ENCODE measurements at places on chromosomes 1 and 21.

DNA sequence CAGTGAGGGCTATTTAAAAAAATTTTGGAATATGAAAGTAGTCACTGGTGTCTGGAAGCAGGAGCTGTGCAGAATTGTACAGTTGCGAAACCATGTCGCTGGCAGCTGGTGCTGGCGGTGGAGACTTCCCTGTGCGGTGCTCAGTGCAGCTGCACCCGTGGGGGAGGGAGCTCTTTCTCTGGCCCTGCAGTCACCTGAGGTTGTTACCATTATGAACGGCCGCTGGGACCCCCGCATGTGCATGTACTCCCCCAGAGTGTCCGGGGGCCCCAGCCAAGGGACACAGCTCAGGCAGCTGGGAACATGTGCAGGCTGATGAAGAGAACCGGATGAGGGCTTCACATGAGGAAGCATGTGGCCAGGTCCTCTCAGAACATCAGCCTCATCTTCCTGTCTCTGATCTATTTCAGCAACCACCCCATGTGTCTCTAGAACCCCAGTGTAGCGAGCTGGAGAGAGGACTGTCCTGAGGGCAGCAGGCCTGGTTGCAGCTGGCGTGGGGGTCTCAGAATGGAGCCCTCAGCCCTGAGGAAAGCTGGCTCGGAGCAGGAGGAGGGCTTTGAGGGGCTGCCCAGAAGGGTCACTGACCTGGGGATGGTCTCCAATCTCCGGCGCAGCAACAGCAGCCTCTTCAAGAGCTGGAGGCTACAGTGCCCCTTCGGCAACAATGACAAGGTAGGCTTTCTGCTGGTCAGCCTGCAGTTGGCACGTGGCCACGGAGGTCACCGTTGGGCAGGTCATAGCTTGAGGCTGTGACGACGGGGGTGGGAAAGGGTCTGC lies at the start of gene TRPM2:
TRPM2 (plus strand) TSS at position 431 of the 780 bp plus-strand sequence; CDS start at position 511, 80 bp downstream.
- DNase-seq: no peak

DNA sequence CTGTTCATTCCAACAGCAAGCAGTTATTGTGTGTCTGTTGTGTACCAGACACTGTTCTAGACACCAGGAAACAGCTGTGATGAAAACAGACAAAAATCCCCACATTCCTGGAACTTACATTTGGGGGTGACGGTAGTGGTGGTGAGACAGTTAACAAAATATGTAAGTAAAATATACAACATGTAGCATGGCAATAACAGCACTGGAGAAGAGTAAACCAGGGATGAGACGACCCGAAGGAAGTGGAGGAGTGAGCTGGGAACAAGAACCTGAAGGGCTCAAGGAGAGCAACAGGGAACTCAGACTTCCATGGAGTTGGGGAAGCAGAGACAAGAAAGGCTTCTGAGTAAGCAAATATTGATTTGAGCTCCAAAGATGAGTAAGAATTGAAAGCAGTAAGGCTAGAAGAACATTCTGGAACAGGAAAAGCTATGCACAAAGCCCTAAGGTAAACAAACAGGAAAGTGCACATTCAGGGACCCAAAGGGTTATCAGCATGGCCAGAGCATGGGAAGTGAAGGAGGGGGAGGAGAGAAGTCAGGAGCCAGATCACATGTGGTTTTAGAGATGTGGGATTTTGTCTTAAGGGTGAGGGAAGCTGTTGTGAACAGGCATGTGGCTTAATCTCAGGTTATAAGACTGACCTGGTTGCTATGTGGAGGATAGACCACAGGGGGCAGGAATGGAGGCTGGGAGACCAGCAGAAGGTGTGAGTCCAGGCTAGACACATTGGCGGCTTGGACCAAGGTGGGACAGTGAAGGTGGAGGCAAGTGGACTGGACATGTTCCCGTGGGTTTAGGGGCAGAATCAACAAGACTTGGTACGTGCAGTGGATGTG lies 7.3 kb downstream of the CSF1 start:
- DNase-seq: no peak

DNA sequence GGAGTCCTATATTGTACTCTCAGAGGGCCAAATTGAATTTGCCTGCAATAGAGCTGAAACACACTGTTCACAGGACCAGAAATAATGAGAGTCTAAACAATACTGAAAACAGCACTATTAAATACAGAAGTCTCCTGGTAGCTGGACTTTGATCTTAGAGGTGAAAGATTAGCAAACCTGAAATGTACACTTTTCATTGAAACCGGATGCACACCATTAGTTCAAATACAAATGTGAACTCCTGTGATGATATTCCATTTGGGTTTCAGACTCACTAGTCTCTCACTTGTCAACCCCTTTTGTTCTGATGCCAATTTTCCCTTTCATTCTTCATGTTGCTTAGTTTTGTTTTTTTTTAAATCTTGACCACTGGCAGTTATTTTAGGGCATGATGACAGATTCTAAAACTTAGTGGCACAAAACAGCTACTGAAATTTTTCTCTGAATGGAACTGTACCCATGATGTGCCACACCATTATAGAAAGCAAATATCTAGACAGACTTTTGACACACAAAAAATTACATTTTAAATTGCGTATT lies 5.9 kb upstream of the TNFSF4 start:
- DNase-seq: no peak

- DNase-seq: no peak
Observed at GRCh38 chr1:168504064-168504837, 39.5 kb downstream of the XCL2 start.

GRCh38 chr1:186896211-186896610 lies 67.5 kb downstream of the PLA2G4A start:
- DNase-seq: no peak

DNA sequence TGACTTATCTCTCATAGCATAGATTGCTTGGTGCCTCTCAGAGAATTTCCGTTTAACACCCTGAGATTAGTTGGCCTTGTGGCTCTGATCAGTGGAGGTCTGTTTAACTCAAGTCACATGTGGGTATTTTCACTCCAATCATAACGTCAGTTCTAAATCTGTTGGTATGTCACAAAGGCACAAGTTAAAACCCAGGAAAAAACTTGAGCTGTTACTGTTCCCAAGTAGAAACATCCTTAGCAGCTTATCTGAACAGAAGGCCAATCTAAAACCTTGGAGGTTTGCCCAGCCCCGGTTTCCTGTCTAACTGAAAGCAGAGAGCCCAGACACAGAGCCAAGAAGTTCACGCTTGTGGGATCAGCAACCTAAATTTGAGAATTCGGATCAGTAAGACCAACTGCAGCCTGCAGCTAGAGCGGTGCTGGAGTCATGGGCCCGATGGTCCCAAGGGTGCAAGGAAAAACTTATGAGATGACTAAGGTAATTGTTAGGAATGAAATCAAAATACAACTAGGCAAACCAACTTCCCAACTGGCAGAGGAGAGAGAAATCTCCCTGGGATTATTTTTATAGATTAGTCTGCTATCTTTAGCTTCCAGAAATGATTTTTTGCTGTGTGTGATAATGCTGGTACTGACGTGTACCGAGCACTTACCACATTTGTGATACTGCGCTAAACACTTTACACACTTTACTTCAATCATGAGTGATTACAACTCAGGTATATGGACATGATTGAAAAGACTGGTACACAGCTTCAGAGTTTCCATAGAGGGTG lies 90.2 kb upstream of the C1orf21 start:
- peak; percentile 98 for DNase-seq

DNA sequence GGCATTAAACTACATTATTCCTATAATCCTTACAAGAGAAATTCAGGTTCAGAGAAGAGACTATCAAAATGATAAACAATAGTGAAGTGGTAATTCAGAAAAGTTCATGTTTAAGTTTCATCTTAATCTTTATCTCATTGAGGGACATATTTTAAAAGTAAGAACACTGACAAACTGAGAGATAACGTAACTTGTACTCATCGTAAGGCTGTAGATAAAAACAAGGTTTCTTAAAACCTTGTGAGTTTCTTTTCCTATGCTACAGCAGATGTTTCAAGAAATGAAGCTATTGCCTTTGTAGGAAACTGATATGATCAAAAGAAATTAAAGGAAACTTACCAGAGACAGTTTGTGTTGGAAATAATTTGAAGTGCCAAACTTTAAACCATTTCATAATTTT lies 65.0 kb downstream of the RERE start:
- no peak for DNase-seq

DNA sequence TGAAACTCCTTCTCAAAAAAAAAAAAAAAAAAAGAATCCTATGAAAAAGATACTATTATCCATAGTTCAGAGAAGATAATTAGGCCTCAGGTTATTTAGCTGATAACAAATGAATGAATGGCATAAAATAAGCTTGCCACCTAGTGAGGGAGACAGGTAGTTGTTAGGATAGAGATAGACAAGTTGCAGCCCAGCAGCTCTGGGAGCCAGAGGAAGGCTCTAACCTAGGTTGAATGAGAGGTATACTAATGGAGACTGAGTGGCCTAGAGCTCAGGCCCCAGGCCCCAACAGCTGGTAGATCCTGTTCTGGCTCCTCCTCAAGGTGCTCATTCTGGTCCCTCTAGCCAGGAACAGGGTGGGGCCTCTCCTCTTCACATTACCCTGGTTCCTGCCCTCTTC lies 20.6 kb upstream of the RSPO1 start:
- DNase-seq: no peak

GRCh38 chr1:56330391-56331026 lies 248.9 kb downstream of the PLPP3 start:
- peak; percentile 44 for DNase-seq

DNA sequence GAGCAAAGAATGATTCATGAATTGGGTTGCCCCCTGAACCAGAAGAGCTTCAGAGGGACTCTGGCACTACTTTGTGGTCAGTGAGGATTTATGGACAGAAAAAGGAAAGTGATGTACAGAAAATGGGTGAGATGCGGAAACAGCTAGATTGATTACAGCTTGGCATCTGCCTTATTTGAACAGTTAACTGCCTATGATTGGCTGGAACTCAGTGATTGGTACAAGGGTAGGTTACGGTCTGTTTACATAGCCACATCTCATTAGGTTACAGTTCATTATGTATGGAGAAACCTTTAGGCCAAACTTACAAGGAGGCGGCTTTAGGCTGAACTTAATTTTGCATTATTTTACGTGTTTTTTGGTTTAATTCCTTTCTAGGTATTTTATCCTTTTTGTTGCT lies 29.0 kb upstream of the RHOU start:
- no peak for DNase-seq

- no peak for DNase-seq
Observed at GRCh38 chr1:6614929-6615785, 1.6 kb downstream of the PHF13 start.

GRCh38 chr1:94522304-94522703 lies 19.3 kb downstream of the F3 start:
- no peak for DNase-seq

- DNase-seq: no peak
Observed at GRCh38 chr1:47252369-47252768, 20.3 kb upstream of the TAL1 start.
